Hindlimb muscle (tissue), 1 donor: ENCODE measurements at places on chromosomes 4 and X. TPM values are rescaled to one million over a fixed set of nuclear protein-coding genes. Genes with fewer than 3 reads are reported as not detected.

- no peak for DNase-seq
Observed at GRCh38 chrX:102957751-102958150, 20.7 kb downstream of the RAB40AL start.

DNA sequence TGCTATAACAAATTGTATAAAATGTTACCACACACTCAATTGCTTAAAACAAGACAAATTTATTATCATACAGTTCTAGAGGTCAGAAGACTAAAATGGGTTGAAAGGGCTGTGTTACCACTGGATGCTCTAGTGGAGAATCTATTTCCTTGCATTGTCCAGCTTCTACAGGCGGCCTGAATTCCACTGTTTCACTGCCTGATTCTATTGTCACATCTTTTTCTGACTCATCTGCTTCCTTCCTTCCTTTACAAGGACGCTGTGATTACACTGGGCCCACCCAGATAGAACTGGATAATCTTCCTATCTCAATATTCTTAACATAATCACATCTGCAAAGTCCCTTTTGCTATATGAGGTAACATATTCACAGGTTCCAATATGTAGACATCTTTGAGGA is 19.4 kb upstream of the ARMCX1 start:
- no peak for DNase-seq

DNA sequence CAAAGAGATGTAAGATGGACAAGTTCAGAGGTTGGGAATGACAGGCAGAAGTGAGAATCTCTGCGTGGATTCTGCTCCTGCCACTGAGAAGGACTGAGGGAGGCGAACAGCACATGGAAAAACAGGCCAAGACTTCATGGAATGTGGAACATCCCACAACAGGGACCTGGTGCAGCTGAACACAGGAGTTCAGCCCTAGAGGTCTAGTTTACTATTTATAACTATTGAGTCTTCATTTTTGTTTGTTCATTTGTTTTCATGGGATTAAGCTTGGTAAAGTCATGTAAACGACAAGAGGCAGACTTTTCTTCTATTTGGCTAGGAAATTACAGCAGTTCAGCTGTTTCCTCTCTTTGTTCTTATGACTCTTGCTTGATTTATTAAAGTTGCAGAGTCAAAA is 234.5 kb downstream of the MAML3 start:
- no peak for DNase-seq

GRCh38 chr4:1685235-1686150 is 1.4 kb upstream of the FAM53A start:
- no peak for DNase-seq

DNA sequence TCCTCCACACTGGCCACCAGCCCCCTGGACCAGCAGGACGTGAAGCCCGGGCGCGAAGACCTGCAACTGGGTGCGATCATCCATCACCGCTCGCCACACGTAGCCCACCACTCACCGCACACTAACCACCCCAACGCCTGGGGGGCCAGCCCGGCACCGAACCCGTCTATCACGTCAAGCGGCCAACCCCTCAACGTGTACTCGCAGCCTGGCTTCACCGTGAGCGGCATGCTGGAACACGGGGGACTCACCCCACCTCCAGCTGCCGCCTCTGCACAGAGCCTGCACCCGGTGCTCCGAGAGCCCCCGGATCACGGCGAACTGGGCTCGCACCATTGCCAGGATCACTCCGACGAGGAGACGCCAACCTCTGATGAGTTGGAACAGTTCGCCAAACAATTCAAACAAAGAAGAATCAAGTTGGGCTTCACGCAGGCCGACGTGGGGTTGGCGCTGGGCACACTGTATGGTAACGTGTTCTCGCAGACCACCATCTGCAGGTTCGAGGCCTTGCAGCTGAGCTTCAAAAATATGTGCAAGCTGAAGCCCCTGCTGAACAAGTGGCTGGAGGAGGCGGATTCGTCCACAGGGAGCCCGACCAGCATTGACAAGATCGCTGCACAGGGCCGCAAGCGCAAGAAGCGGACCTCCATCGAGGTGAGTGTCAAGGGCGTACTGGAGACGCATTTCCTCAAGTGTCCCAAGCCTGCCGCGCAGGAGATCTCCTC is 600 bp downstream of the POU3F4 start:
- DNase-seq: no peak

The SORCS2 gene
- 6.9 TPM for polyA plus RNA-seq
